HL-60 (cell line): ENCODE measurements at places on chromosomes 2 and 18.
A peak's percentile ranks its signal among the peaks of the same experiment; 100 is the strongest.

DNA sequence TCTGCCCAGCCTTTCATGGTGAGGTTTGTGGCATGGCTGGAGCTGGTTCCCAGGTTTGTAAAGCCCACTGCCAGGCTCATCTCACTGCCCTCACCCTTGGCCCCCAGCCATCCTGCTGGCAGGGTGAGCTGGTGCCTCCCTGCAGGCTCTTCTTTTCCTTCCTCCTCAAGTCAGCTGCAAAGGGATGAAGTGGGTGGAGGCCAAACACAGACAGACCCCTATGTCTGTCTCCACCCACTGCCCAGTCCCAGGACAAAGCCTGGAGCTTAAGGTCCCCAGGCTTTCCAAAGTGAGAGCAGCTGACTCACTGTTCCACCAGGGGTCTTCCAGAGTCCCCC, 92.0 kb downstream of the TNS1 start:
- no peak for DNase-seq

GRCh38 chr2:51795248-51795888, 763.4 kb upstream of the NRXN1 start:
- DNase-seq, result peak; percentile 5

- DNase-seq, result no peak
These were observed 24.5 kb upstream of the STAM2 start for GRCh38 chr2:152200101-152200500.

- DNase-seq, result no peak
These were observed 128.9 kb upstream of the ASB18 start for GRCh38 chr2:236393101-236393500.

- no peak for DNase-seq
These were observed 20.7 kb upstream of the NT5C1B start for GRCh38 chr2:18610090-18610489.

- DNase-seq, result no peak
These were observed 219.6 kb downstream of the RND3 start for GRCh38 chr2:150267651-150268415.

DNA sequence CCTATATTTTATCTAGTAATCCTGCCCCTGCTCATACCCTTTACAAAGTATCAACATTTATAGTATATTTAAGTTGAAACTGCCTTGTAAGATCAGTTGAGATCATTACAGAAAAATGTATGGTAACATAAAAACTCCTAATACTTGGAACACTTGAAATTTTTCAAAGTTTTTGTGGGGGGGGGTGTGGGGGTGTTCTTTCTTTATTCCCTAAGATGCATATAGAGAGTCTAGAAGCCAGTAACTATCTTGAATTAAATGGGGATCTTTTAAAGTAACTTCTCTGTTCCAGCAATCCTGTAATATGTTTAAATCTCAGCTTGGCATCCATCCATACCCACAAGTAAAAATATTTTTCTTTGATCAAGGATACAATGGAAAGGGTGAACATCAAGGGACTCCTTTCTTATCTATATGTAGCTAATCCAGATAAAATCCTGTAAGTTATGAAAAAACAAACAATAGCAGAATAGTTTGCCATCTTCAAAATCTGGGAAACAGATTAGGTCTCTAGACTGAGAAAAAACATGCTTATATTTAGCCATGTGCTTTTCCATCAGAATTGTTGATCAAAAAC, 455.3 kb downstream of the MEIS1 start:
- no peak for DNase-seq

DNA sequence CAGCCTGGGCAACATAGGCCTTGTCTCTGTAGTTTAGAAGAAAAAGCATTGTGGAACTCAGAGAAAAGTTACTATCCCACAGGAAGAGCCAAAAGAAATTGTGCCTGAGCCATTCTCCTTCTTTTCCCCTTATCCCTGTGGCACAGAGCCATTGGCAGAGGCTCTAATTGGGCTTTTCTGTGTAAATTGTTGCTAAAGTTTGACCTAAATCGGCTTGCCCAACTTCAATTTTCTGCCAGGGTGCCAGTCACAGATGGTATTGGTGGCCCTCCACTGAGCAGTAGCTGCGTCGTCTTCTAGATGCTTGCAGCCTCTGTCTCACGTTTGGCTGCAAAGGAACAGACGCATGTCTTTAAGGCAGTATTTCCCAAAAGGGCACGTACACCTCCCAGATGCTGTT, 30.3 kb downstream of the ZNF532 start:
- DNase-seq, result no peak

DNA sequence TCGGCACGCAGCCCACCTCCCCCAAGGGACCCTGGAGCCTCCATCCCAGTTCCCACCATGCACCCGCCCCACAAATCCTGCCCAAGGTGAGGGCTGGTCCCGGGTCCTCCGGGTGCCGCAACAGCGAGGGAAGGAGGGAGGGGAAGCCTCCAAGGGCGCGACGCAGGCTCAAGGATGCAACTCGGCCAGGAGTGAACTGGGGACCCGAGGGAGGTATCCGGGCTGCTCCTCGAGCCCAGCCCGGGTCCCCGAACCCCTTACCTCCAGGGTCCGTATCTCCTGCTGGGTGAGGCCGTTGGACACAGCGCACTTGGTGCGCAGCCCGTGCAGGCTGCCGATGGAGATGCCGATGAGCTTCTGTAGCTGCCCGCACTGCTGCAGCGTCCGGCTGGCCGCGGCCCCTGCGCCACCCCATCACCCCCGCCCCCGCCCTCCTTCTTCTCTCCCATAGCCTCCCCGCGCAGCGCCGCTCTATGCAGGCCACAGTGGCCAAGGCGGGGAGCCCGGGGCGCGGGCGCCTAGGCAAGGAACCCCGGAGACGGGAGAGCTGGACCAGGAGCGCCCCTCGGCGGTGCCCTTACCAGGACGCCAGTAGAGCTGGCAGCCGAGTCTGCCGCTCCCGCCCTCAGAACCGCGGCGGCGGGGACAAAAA, 124.1 kb downstream of the ANKRD30BL start:
- no peak for DNase-seq

- DNase-seq, result no peak
These were observed 12.8 kb downstream of the EIF2AK2 start for GRCh38 chr2:37143974-37144373.

DNA sequence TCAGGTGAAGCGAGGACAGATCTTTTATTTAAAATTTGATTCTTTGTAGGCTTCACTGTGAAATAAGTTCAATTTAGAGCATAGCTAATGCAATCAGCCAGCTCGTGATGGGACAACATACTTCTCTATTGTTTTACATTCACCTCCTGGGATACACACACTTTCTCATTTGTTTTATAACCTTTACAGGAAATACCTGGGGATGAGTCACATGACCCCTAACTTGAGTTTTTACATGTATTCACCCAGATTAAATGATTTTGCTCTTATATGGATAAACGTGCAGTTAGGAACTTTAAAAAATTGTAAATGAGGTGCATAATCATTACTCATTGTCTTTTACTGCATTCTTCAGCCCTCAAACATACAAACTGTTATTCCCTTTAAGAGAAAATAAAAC, 152.1 kb downstream of the NEDD4L start:
- no peak for DNase-seq

- no peak for DNase-seq
These were observed 811 bp upstream of the SCG2 start for GRCh38 chr2:223602972-223603371.

- no peak for DNase-seq
These were observed 28.0 kb downstream of the ADI1 start for GRCh38 chr2:3491306-3491705.

- DNase-seq, result no peak
These were observed 204.7 kb upstream of the ITGA4 start for GRCh38 chr2:181252262-181253148.

DNA sequence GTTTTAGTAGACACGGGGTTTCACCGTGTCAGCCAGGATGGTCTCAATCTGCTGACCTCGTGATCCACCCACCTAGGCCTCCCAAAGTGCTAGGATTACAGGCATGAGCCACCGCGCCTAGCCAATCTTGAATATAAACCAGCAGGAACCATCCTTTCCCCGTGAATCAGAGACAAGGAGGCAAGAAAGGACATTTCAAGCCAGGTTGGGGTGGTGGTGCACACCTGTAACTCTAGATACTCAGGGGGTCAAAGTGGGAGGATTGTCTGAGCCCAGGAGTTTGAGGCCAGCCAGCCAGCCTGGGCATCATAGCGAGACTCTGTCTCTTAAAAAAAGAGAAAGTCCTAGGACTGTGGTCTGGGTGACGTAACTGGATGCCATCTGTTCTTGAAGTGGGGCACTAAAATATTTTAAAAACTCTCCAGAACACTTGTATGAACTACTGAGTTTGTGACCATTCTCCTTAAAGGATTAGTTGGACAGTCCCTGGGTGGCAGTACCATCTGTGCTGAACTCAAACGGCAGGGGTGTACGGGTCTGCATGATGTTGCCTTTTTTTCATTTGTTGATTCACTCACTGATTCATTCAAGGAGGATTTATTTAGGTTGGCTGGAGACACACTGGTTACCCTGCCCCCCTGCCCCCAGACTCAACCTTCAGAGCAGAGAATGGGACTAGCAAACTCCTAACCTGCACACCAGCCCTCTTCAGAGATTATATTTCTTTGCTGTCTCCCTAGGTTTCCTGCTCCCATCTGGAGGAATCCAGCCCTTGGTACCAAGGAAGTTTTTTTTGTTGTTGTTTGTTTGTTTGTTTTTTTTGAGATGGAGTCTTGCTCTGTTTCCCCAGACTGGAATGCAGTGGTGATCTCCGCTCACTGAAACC, 2.9 kb upstream of the TLX2 start:
- no peak for DNase-seq

GRCh38 chr2:59301466-59302402, 1060.6 kb upstream of the FANCL start:
- DNase-seq, result peak; percentile 25

DNA sequence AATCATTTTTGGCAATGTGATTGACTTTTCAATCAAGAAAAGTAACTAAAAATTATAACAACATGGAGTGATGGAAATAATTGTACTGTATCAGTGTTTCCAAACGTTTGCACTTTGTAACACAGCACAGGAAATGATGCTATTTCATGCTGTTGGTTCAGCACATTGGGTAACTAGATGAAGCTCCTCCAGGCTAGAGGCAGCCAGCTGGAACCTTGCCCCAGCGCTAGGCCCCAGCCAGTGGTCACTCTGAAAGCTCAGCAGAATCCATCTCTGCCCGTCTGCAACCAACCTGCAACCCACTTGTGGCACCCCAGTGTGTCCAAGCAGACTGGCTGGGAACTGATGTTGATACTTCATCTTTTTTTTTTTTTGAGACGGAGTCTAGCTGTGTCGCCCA, 15.3 kb downstream of the UNC50 start:
- peak; percentile 48 for DNase-seq

DNA sequence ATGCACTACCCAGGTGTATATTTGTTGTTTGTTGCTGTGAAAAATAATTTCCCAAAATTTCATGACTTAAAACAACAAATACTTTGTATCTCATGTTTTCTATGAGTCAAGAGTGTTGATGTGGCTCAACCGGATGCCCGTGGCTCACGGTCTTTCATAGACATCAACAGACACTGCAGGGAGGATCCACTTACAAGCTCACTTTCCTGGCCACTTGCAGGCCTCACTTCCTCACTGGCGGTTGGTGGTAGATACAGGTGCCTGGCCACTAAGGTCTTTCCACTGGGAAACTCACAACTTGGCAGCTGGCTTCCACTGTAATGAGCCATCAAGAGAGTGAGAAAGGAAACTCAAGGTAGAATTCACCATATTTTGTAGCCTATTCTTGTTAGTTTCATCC, 662.9 kb downstream of the IRS1 start:
- DNase-seq, result peak; percentile 91

DNA sequence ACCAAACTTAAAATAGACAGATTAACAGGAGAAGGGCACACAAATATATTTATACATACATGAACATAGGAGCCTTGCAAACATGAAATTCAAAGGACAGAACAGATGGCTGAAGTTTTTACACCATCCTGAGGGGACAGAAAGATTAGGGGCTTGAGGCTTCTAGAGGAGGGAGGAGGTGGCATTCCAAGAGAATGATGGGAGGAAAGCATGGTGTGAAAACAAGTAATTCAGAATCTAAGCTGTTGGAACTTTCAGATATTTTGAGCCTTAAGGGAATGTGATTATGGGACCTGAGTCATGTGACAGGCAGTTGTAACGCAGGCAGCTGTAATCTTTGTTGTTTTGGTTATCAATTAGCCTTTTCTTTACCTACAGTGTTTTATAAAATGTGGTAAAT, 225.2 kb upstream of the SPOPL start:
- no peak for DNase-seq

DNA sequence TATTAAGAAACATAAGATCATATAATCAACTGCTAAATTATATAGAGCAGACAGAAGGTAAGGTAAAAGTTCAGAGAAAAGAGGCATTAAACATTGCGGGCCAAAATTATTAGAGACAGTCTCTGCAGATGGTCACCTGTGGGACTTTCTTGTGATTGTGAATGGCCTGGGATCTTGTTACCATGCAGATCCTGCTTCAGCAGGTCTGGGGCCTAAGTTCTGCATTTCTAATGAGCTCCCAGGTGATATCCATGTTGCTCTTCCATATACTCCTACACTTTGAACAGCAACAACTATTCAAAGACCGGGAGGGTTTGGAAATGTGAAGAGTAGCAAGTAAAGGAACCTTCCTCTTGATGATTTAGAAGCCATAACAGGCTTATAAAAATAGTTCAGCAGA, 8.5 kb upstream of the ETAA1 start:
- no peak for DNase-seq

- peak; percentile 29 for DNase-seq
These were observed 187.5 kb downstream of the TWIST2 start for GRCh38 chr2:239035361-239035814.

- no peak for DNase-seq
These were observed 123.9 kb downstream of the MC4R start for GRCh38 chr18:60248336-60249330.

GRCh38 chr2:237980087-237980486, 13.3 kb downstream of the UBE2F start:
- DNase-seq, result no peak

- DNase-seq, result no peak
These were observed 35.5 kb upstream of the SLC35F5 start for GRCh38 chr2:113791697-113792590.

DNA sequence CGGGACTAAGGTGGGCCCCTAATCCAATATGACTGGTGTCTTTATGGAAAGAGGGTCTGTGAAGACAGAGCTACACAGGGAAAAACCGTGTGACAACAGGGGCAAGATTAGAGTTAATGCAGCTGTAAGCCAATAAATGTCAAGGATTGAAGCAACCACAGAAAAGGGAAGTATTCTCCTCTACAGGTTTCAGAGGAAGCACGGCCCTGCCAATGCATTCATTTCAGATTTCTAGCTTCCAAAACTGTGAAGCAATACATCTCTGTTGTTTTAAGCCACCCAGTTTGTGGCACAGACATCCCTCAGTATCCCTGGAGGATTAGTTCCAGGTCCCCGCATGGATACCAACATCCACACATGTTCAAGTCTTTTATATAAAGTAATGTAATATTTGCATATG, 48.8 kb downstream of the SPP2 start:
- DNase-seq, result peak; percentile 15

DNA sequence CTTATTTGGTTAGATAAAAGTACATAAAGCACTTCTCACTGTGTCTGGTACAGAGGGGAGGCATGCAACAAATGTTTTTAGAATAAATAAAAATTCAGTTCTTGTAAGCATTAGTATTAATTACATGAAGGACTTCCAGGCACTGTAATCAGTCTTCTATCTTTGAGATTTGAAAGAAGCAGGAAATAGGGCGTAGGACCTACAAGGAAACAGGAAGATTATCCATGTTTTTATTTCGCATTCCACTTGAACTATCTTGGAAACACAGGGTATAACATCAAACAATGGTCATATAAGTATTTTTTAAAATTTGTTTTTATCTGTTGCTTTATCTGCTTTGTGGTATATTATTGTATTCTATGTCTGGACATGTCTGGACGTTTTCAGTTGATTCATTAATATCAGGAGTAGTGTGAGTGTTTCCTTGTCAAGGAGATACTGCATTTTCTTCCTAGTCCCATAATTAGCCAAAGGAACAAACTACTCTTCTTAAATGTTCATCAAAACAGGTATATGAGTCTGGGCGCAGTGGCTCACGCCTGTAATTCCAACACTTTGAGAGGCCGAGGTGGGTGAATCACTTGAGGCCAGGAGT, 32.5 kb downstream of the BMPR2 start:
- DNase-seq, result no peak
